ENCODE measurements at places on chromosomes 16 and 17.

DNA sequence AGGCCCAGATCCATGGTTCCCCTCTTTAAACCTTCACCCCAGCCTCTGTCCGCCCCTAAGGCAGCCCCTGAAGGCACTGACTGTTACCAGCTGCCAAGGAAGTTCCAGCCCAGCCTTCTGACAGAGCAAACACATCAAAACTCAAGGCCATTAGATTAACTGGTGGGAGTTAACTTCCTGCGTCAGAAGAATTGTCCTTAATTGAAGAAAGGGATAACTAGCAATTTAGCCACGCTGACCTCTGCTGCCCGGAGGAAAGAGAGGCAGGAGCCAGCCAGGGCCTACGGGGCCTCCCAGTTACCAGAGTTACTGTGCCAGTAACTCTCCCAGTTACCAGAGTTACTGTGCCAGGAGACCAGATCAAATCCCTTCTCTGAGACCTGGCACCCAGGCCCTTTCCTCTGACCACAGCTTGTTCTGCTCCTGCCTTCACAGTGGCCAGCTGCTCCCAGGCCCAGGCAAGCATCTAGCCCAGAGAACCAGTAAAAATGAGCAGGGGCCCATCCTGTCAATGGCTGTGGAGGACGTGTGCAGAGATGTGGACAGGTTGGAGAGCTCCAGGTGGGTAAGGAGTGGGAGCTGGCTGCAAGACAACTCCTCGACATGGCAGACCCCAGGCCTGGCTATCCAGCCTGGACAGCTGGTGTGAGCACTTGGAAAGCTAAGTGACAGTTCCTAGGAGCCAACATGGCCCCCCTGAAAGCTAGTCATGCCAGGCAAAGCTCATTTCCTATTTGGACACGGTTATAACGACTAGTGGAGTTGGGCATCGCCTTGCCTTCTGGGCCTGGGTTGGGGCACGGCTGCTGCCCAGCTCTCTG is 2.8 kb upstream of the PITPNM3 start:
- no peak for DNase-seq

DNA sequence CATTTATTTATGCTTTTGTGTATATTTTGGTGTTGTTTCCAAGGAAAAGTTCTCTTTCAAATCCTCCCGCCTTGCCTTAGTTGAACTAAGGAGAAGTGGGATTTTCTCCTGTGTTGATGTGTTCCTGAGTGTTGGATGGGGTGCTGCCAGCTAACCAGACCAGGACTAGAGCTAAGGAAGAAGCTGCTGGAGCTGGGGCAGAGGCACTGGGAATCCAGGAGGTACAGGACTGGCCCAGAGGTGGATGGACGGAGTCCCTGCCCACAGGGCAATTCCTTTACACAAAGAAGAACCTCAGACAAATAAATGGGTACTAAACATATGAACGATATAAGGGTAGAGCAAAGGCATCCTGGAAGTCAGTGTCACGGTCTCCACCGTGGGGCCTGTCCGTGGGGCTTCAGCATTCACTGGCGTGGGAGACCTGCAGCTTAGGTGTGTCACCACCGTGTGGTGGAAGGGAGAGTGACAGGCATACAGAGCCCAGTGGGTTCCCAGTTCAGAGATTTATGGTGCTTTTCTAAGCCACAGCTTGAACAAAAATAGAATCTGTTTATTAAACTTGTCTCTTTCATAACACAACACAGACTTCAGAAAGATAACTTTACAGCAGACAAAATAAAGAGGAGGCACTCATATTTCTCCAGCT is 270.7 kb downstream of the NTN1 start:
- DNase-seq: no peak

GRCh38 chr17:17179371-17179827 is 26.7 kb downstream of the PLD6 start:
- no peak for DNase-seq

DNA sequence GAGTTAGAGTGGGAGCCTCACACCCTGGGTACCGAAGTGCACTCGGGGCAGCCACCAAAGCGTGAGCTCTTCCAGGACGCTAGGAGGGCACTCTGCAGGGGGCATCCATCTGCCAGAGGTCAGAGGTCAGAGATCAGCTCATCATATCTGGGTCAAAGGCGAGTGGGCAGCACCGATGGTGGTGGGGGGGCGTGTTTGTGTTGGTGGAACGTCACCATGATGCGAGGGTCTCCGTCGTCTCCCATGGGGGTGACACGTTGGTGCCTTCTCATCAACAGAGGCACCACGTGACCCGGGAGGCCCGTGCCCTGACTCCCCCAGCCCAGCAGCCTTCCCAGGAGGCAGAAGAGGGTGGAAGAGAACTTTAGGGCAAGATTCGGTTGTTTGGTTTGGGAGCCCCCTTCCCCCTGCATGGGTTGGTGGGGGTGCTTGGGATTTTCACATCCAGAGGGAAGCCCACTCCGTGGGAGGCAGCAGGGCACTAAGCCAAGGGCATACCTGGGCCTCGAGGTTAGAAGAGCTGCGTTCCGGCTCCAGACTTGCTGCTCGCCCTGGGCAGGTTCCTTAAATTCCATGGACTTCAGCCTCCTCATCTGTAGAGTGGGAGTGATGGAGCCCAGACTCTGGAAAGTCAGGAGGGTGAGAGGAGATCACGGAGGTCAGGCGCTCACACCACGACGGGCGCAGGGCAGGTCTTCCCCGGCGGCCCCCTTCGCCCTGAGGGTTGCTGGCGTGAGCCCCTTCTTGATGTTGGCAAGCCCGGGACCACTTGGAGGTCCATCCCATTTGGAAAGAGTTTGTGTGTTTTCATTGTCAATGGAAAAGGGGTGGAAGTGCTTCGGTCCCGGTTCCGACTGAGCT is 14.0 kb downstream of the CRISPLD2 start:
- DNase-seq: no peak

DNA sequence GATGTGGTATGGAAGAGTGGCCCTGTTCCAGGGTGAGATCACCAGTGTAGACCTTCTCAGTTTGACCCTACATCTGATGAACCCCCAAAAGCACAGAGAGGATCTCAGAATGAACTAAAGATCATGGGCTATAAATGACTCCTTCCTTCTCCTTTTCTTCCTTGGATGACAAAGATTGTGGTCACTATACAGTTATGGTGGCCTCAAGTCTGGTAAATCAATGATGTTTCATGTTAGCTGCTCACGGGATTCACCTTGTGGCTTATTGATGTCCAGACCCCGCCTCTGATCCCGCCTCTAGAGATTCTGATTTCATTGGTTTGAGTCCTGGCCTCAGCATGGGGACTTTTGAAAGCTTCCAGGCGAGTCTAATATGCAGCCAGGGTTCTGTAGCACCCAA is 112.2 kb downstream of the PITPNC1 start:
- no peak for DNase-seq

- DNase-seq: no peak
Measured at GRCh38 chr16:70725912-70726828, 40.3 kb upstream of the MTSS2 start.

- DNase-seq: no peak
Measured at GRCh38 chr16:65124596-65124995, 2.7 kb upstream of the CDH11 start.

DNA sequence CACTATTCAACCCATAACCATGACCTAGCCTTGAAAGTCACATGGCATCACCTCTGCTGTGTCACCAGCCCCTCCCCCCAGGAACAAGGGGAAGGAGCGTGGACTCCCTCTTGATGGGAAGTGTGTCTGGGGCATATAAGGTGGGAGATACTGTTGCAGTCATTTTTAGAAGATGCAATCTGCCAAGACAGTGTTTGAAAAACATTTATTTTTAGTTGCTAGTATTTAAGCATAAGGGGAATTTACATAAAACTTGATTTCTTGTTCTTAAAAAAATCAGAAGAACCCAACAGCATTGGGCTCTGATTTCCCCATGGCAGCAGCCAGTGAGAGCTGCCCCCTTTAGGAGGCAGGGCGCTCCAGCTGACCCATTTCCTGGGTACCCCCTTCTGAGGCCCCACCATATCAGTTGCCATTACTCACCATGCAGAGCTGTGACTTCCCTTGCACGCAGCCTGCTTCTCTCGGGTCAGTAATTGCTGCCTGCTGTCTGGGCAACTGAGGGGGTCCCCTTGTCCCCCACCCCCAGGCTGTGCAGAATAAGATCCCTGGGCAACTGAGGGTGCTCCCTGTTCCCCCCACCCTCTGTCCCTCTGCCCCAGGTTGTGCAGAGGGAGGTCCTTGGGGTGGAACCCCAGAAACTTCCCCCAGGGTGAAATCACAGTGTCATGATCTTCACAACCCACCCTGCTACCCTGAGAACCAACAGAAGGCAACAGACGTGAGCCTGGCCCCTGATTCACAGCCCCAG is 11.8 kb upstream of the CDC42EP4 start:
- no peak for DNase-seq

DNA sequence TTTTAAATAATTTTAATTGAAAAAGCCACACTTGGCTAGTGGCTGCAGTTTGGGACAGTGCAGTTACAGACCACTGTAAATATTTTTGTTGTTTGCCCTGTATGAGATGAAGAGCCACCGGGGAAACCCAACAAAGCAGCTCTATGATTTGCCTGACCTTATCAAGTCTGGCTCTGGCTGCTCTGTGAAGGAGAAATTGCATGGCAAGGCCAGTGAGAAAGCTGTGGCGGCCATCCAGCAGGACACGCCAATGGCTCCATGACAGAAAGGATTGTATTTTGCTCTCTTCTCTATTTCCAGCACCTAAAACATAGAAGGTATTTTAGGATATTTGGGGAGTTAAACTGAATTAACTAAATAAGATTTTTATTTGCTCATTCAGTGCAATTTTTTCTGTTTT is 330.0 kb upstream of the DYNLRB2 start:
- no peak for DNase-seq

DNA sequence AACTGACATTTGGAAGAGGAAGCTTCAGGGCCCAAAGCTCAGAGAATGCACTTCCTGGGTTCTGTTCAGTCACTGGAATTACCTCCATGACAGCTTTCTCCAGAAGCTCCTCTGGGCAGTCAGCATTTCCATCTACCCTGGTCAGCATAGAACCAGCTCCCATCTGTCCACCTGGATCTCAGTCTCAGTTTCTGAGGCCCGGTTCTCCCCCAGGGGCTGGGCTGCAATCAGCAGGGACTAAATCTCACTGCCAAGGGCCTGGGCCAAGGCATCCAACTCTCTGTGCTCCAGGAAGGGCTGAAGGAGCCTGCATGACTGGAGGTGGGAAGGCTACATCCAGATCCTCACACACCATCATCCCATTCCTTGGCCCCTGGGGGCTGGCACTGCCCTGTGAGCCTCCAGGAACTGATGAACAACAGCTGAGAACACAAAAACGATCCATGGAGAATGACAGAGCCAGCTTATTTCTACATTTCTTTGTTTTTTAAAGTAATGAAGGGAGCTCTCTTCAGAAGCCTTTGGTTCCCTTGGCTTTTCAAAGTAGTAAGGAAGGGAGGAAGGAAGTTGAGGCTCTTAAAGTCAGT is 66.3 kb upstream of the MRTFB start:
- no peak for DNase-seq

GRCh38 chr17:45920083-45920482 is 25.7 kb downstream of the MAPT start:
- DNase-seq: no peak

DNA sequence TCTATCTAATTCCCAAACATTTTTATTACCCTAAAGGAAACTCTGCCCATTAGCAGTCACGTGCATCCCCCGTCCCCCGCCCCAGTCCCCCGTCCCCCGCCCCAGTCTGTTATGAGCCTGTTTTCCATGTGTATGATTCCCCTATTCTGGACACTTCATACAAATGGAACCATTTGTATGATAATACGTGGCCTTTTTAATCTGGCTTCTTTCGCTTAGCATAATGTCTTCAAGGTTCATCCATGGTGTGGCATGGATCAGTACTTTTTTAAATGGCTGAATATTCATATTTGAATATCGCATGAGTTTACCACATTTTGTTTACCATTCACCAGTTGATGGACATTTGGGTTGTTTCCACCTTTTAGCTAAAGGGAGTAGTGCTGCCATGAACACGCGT is 49.5 kb downstream of the DNAH2 start:
- no peak for DNase-seq

DNA sequence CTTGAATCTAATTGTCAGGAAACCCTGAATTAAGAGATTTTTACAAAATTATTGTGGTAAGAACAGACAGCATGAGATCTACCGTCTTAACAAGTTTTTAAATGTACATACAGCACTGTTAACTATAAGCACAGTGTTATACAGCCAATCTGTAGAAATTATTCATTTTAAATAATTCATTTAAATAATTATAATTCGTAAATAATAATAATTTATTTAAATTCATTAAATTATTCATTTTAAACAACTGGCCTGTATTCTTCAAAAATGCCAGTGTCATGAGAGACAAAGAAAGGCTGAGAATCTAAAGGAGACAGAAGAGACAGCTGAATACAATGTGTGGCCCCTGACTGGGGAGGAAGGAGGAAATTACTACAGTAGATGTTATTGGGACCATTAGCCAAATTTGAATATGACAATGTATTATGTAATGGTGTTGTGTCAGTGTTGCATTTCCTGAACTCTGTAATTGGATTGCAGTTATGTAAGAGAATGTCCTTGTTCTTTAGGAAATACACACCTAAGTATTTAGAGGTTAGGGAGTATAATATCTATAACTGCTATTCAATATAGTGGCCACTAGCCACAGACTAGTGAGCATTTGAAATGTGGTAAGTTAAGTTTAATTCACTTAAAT is 2.3 kb downstream of the RSAD1 start:
- DNase-seq: no peak

- DNase-seq: peak; percentile 67
Measured at GRCh38 chr16:69273009-69273408, 38.1 kb upstream of the VPS4A start.

DNA sequence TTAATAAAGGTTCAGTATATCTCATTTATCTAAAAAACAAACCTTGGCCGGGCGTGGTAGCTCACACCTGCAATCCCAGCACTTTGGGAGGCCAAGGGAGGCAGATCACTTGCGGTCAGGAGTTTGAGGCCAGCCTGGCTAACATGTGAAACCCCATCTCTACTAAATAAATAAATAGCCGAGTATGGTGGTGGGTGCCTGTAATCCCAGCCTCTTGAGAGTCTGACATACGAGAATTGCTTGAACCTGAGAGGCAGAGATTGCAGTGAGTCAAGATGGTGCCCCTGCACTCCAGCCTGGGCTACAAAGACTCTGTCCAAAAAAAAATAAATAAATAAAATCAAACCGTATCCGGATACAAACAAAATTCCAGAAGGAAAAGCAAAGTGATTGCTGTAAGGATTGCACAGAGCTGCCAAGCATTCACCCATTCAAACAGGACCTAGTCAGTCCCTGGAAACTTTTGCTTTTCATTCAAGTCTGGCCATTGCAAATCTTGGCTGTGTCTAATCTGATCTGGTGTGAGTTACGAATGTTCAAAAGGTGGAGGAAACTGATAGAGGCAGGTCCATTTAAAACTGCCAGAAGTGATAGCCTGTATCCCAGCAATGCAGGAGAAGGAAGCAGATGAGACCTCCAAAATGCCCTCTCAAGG is 102.5 kb upstream of the CLEC3A start:
- no peak for DNase-seq

GRCh38 chr17:75295201-75296158 is 6.2 kb upstream of the SLC25A19 start:
- DNase-seq: no peak

DNA sequence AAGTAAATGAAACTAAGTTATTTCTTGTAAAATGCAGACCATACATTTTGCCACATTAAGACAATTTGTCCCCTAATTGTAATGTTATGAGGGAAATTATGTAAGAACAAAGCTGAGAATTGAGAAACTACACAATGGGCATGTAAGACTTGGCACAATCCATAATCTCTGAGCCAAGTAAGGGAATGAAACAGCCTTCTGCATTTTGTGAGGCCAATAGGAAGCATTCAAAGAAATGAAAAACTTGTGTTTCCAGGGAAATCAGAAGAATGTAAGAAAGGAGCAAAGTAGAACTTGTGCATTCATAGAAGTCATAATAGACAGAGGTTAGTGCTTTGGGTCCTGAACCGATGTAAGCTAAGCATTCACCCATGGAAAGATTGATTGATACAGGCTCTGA is 1.8 kb downstream of the KRTAP9-4 start:
- DNase-seq: no peak

GRCh38 chr17:42527932-42528331 is 8.1 kb upstream of the NAGLU start:
- no peak for DNase-seq

All from HS-5 (cell line).